Adrenal gland (tissue), 19 donors: ENCODE measurements at places on chromosomes 3 and 15. TPM values are rescaled to one million over a fixed set of nuclear protein-coding genes. Genes with fewer than 3 reads are reported as not detected.

- no peak overlapping the region for H3K27ac ChIP-seq
- no peaks in the 10 kb centered on the region for H3K36me3 ChIP-seq
These were observed 392.3 kb downstream of the FEZF2 start for GRCh38 chr3:61981060-61981459.

- H3K27ac ChIP-seq: peak overlapping the region; percentile 85
- DNase-seq: peak; percentile 42
These were observed 46.7 kb downstream of the AMOTL2 start for GRCh38 chr3:134327594-134327975.

DNA sequence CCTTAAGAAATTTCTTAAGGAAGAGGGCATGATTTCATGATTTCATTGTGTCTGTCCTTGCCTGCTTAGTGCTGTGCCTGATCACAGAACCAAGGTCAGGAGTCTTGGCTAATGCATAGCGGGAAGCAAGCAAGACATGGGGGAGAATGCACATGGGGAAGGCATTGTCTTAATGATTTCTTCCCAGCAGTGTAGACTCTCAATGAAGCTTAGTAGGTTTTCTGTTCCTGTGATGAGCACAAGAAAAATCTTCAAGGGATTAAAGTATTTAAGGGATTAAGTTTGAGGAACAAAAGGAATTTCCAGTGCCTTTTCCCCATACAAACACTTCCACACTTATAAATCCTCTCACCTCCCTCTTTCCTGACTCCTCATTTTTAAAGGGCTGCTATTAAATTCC lies 46.9 kb upstream of the SEMA6D start:
- peaks cover 6% of the 10 kb centered on the region for H3K27me3 ChIP-seq
- no peak for DNase-seq
- no peaks in the 10 kb centered on the region for H3K4me1 ChIP-seq
- H3K27ac ChIP-seq: no peak overlapping the region

GRCh38 chr15:68770216-68770615 lies 50.5 kb downstream of the ANP32A start:
- H3K27ac ChIP-seq: no peak overlapping the region
- peaks cover 4% of the 10 kb centered on the region for H3K4me1 ChIP-seq
- H3K27me3 ChIP-seq: no peaks in the 10 kb centered on the region
- H3K4me3 ChIP-seq: no peak overlapping the region
- DNase-seq: no peak

GRCh38 chr3:152511904-152512303 lies 243.2 kb downstream of the MBNL1 start:
- H3K36me3 ChIP-seq: no peaks in the 10 kb centered on the region
- no peak overlapping the region for H3K4me3 ChIP-seq
- H3K4me1 ChIP-seq: no peaks in the 10 kb centered on the region

GRCh38 chr15:82810890-82811426 lies 1.5 kb downstream of the WHAMM start:
- H3K36me3 ChIP-seq: no peaks in the 10 kb centered on the region
- H3K27ac ChIP-seq: peak overlapping the region; percentile 98
- no peaks in the 10 kb centered on the region for H3K27me3 ChIP-seq
- no peak for DNase-seq
- peak overlapping the region; percentile 82 for H3K4me3 ChIP-seq
- peaks cover 29% of the 10 kb centered on the region for H3K4me1 ChIP-seq

- H3K27me3 ChIP-seq: no peaks in the 10 kb centered on the region
- H3K4me3 ChIP-seq: no peak overlapping the region
- H3K36me3 ChIP-seq: no peaks in the 10 kb centered on the region
- H3K27ac ChIP-seq: peak overlapping the region; percentile 72
- no peak for DNase-seq
These were observed 147.7 kb upstream of the BHLHE40 start for GRCh38 chr3:4831580-4831950.

- H3K27me3 ChIP-seq: no peaks in the 10 kb centered on the region
- H3K27ac ChIP-seq: no peak overlapping the region
- H3K4me3 ChIP-seq: no peak overlapping the region
- no peaks in the 10 kb centered on the region for H3K36me3 ChIP-seq
- no peak for DNase-seq
These were observed 58.7 kb downstream of the TPRA1 start for GRCh38 chr3:127531821-127532220.

- no peaks in the 10 kb centered on the region for H3K4me1 ChIP-seq
- no peaks in the 10 kb centered on the region for H3K27me3 ChIP-seq
- DNase-seq: no peak
These were observed 21.5 kb downstream of the SLC6A20 start for GRCh38 chr3:45774581-45775521.

LRRN1 gene
- total RNA-seq: 0.14 TPM

GABRR3 gene
- total RNA-seq: not detected

POPDC2 gene
- total RNA-seq: 1.3 TPM

NAA80 gene
- total RNA-seq: 9.8 TPM

FAM227B gene
- total RNA-seq: 20.4 TPM
